ENCODE measurements at places on chromosomes 4 and X.

DNA sequence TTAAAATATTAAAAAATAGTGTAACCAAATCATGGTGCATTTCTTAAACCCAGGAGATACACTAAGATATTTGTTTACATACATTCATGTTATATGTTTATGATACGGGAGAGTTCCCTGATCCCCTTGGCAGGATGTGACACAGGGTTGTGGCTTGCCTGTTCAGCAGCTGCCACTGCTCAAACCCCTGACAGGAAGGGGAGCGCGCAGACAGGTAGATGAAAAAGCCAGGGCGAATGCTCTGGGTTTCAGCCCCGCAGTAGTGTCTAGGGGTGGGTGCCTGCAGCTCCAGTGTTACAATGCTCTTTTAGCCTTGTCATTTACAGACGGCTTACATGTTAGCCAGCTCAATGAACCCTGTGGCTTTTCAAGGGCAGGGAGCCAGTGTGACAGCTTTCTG is 1343.8 kb upstream of the IGFBP7 start:
- DNase-seq: no peak

DNA sequence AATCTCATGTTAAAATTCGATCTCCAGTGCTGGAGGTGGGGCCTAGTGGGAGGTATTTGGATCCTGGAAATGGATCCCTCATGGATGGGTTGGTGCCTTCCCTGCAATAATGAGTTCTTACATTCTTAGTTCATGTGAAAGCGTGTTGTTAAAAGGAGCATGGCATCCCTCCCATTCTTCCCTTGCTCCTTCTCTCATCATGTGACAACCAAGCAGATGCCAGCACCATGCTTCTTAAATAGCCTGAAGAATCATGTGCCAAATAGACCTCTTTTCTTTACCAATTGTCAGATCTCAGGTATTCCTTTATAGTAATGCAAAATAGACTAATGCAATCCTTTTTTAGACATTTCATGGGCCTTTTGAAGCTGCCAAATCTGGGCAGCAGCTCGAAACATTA is 29.0 kb upstream of the CLNK start:
- DNase-seq: no peak

- no peak for DNase-seq
Measured at GRCh38 chr4:185817403-185817818, 5.4 kb upstream of the SORBS2 start.

GRCh38 chr4:2135083-2135482 is 76.0 kb downstream of the NAT8L start:
- DNase-seq: peak; percentile 32

GRCh38 chr4:71882113-71882841 is 98.4 kb upstream of the GC start:
- DNase-seq: no peak

DNA sequence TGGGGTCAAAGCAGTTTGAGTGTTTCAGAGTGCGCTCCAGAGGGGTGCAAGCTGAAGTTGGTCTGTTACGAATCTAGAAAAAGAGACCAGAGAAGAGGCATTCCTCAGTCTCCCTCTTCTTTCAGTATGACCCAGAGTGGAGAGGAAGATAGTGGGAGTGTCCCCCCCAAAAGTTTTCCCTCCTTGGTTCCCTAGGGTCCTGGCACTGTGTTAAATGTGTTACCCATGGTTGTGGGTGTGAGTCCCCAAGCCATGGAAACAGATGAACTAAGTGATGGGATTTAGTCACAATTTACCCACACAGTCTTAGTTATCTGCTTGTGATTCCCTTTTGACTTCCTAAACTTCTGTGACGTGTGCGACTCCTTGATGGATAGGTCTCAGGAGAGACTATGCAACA is 27.0 kb upstream of the NAF1 start:
- DNase-seq: no peak

- no peak for DNase-seq
Measured at GRCh38 chr4:99473131-99473530, 37.7 kb upstream of the C4orf17 start.

- DNase-seq: no peak
Measured at GRCh38 chr4:40254608-40255392, 58.0 kb downstream of the RHOH start.

DNA sequence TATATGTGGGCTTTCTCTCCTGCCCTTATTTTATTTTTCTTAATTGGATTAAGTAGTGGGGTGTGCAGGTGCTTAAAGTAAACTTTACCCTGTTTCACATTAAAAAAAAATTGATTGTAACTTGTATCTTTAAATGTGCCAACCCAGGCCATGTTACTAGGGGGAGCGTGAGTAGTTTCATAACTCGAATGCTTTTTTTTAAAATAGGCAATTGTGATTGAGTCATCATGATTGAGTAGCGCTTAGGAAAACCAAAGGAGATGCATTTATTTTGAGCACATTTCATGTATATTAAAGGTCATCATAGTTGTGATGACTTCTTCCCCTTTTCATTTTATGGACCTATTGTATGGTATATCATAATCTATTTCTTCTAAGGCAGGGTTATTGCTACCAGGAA is 32.2 kb downstream of the GPAT3 start:
- DNase-seq: no peak

GRCh38 chrX:131763674-131764073 is 219.8 kb downstream of the OR13H1 start:
- DNase-seq: peak; percentile 90

GRCh38 chrX:39418254-39418704 is 617.0 kb downstream of the MID1IP1 start:
- no peak for DNase-seq

- DNase-seq: no peak
Measured at GRCh38 chrX:15973946-15974345, 119.3 kb upstream of the AP1S2 start.

- DNase-seq: no peak
Measured at GRCh38 chr4:149211876-149212275, 603.8 kb downstream of the IQCM start.

DNA sequence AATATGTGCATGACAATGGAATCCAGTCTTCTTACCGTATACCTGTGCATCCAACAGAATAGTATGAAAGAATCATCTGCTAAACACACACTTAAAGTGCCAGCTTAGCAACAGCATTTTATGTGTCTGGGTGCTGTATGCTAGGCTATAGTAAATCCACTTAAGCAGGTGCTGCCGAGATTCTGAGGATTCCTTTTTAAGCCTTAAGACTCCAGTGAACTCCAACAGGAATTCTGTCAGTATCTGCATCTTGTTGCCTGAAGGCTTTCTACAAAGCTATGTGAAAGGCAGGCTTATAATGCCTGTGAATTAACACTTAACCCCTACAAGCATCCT is 1076.4 kb upstream of the PABPC4L start:
- no peak for DNase-seq

GRCh38 chr4:76955182-76955581 is 5.6 kb downstream of the SEPTIN11 start:
- no peak for DNase-seq

DNA sequence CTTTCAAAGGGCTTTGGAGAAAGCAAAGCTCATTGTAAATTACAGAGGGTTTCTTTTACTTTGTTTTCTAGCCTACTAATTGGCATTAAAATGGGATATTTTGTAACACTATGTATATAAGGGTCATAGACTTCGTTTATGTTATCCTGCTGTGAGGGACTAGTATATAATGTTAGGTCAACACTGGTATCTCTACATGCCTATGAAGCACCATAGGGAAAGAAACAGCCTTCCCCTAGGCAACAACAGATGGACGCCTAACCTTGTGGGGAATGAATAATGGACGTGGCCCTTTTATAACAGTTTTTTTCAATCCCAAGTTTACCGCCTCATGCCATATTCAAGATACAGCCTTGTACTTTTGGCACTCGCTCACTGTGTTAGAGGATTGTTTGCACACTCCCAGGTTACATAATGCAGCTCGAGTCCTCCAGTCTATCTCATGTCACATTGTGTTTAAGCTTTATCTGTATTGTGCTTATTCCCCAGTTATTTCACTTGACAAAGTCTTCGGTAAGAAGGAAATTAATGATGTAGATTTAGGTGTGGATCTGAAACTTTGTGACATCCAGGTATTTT is 711.0 kb downstream of the RPA4 start:
- no peak for DNase-seq

- DNase-seq: no peak
Measured at GRCh38 chrX:70087857-70088630, 25.8 kb downstream of the OTUD6A start.

DNA sequence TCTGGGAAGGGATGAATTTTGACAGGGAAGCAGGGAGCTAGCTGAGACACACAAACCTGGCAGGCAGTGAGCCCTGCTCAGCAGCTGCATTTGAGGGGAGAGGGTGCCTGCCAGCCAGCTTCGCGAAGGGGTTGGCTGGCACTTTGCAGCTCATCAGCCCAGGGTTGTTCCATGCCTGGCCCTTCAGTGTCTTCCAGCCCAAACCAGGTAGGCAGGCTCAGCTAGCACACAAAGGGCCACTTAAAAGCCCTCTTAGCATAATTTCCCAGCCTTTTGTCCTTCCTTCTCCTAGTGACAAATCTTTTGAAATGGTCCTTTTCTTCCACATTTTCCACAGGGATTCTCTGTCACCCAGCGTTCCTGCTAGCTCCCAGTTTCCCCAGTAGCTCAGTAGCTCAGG is 4.3 kb upstream of the FRMPD3 start:
- DNase-seq: no peak

DNA sequence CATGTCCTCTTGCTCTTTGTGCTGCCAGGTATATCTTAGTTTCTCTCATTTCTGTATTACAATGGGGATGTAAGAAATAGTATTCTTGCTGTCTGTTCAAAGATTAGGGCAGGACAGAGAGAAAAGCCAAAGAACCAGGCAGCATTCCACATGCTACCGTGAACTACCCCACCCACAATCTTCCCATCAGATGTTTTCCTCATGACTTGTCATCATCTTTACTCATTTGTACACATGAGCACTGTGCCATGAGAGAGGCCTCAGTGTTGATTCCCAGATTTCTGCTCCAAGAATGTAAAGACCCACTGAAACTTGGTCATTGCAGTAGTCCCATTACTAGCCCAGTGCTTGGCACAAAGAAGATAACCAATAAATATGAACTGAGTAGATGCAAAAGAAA is 354.6 kb upstream of the RASGEF1B start:
- no peak for DNase-seq

GRCh38 chrX:96576368-96576767 is 108.3 kb upstream of the DIAPH2 start:
- DNase-seq: no peak

DNA sequence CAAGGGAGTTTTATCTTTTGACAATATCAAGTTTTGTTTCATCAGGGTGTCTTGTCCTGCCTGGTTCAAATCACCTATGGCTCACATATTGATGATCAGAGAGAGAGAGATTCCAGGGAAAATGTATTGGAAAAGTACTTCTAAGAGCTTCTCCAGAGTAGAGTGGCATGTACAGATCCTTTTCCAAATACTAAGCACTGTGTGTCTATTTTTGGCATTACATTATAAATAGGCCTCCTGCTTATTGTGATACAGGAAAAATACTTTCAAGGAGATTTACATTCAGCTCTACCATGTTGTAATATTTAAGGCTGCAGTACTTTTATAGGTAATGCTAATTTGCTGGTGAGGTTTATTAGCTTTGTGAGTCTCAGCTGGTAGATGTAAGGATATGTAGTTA is 100.8 kb downstream of the DCK start:
- DNase-seq: no peak

DNA sequence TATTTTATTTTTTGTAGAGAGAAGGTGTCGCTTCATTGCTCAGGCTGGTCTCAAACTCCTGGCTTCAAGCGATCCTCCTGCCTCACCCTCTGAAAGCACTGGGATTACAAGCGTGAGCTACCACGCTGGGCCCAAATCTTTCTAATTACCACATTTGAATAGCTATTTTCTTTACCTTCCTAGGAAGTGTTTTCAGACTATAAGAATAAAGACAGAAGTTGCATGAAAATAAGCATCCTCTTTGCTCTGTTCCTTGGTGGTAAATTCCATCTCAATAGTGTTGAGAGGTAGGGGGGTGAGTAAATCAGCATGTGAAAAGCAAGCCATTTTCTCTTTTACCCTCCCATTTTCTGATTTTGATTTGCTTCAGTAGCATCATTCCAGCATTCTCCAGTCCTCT is 122.4 kb downstream of the LARP7 start:
- no peak for DNase-seq

GRCh38 chrX:31349515-31349914 is 277.7 kb upstream of the FTHL17 start:
- DNase-seq: no peak

GRCh38 chr4:3850128-3850527 is 83.9 kb downstream of the ADRA2C start:
- no peak for DNase-seq

DNA sequence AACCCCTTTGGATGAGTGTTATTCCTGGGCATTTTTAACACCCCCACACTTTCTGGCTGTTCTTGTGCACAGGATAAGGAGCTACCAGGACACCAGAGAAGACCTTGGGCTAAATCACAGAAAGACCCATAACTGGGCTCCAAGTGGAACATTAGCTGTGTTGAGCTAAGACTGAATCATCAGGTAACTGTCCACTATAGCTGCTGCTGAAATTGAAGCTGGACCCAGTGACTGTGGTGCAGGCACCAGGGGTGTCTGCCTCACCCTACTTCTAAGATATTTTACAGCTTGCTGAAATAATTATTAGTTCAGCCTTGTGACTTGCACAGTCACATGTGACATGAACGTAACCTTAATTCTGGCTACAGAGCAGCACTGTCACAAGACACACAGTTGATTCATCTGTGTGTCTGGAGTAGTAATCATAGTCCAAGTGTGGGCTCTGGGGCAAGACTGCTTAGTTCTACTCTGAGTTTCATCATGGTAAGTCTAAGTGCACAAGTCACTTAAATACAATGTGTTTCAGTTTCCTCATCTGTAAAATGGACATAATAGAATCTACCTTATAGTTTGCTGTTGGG is 127.4 kb downstream of the SLC39A8 start:
- no peak for DNase-seq

DNA sequence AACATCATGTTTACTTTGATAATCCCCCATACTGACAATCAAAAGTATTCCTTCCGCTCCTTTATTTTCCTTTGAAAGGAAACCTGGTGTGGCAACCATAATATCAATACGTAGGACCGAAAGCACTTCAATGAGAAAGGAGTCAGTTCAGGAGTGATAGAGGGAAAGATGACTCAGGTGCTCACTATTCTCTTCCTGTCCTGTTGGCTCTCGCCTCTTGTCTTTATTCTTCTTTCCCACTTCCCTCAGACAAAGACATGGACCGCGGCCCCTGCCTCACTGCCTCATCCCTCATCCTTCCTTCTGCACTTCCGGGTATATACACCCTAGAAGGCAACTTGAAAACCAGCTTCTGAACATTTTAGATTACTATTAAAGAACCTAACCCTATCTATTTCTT is 49.8 kb upstream of the TNIP3 start:
- no peak for DNase-seq

GRCh38 chrX:25020905-25021449 is 5.2 kb upstream of the ARX start:
- DNase-seq: peak; percentile 5

DNA sequence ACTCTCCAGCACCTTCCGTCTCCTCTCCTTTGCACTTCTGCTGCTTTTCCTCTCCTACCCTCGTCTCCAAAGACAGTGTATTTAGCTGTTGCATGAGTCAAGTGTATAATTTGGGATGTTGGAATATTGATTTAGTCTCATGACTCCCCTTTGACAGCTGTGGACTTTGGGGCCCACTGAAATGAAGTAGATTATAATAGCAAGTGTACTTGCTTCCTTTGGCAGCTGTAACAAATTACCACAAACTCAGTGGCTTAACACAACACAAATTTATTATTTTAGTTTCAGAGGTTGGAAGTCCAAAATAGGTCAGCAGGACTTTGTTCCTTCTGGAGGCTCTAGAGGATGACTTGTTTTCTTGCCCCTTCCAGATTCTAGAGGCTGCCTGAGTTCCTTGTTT is 29.5 kb upstream of the MSL3 start:
- no peak for DNase-seq

Data from CD4-positive, alpha-beta T cell treated with Interleukin-6 at 100 ng/mL for 8 hours (primary cell).